Heart right ventricle (tissue), 16 donors: ENCODE measurements at places on chromosomes 6 and 20. TPM values are rescaled to one million over a fixed set of nuclear protein-coding genes. Genes with fewer than 3 reads are reported as not detected.

GRCh38 chr20:48657426-48658197, 170.2 kb downstream of the PREX1 start:
- H3K27me3 ChIP-seq: no peaks in the 10 kb centered on the region
- H3K27ac ChIP-seq: no peak overlapping the region
- no peaks in the 10 kb centered on the region for H3K36me3 ChIP-seq
- DNase-seq: peak; percentile 69

The SOBP gene
- 11.1 TPM for total RNA-seq

The SLC17A1 gene
- total RNA-seq: not detected

The JPH2 gene
- total RNA-seq: 215 TPM

DNA sequence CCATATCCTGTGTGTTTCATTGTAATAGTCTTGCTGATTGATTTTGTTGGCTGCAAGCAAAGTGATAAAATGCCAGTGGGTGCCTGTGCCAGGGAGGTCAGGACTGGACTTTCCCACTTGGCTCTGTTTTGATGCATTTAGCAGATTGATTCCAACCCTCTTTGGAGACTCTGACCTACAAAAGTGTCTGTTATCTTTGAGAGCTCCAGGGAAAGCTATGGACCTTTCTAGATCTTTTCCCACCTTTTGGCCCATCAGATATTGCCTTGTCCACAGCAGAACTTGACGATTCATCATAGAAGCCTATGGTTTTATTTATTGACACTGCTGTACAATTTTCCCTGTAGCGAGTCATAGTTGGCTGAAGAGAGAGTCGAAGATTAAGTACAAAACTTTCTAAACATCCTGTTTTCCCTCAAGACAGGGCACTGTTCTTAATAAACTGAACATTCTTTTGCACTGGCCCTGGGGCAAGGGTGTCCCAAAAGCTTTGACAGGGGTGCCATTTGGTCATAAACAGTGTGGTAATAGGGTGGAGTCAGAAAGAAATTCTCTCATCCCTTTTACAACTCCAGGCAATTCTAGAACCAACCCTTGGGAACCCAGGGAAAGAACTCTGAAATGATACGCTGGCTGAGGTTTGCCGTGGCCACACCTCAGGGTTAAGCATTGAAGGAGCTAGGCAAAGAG, 53.7 kb downstream of the E2F3 start:
- no peak overlapping the region for H3K4me3 ChIP-seq
- no peaks in the 10 kb centered on the region for H3K36me3 ChIP-seq

GRCh38 chr20:44734938-44735337, 10.7 kb upstream of the KCNK15 start:
- DNase-seq: no peak
- H3K4me1 ChIP-seq: peaks cover 32% of the 10 kb centered on the region
- no peak overlapping the region for H3K27ac ChIP-seq

- H3K27ac ChIP-seq: no peak overlapping the region
- H3K27me3 ChIP-seq: no peaks in the 10 kb centered on the region
- no peak for DNase-seq
Measured at GRCh38 chr20:11807054-11808048, 110.3 kb upstream of the BTBD3 start.

The HTR1E gene
- total RNA-seq: not detected

The HDGFL1 gene
- total RNA-seq: not detected

- H3K4me1 ChIP-seq: no peaks in the 10 kb centered on the region
- no peak overlapping the region for H3K4me3 ChIP-seq
- no peaks in the 10 kb centered on the region for H3K36me3 ChIP-seq
- no peak for DNase-seq
- H3K27me3 ChIP-seq: no peaks in the 10 kb centered on the region
- no peak overlapping the region for H3K27ac ChIP-seq
Measured at GRCh38 chr20:20241976-20242375, 125.9 kb upstream of the INSM1 start.

- H3K36me3 ChIP-seq: no peaks in the 10 kb centered on the region
- H3K4me3 ChIP-seq: no peak overlapping the region
- no peaks in the 10 kb centered on the region for H3K27me3 ChIP-seq
- no peak for DNase-seq
- H3K4me1 ChIP-seq: peaks cover 29% of the 10 kb centered on the region
- H3K27ac ChIP-seq: no peak overlapping the region
Measured at GRCh38 chr6:111724505-111724904, 118.8 kb upstream of the TRAF3IP2 start.

- H3K4me3 ChIP-seq: peak overlapping the region; percentile 93
- peaks cover 24% of the 10 kb centered on the region for H3K4me1 ChIP-seq
- no peaks in the 10 kb centered on the region for H3K36me3 ChIP-seq
Measured at GRCh38 chr20:1326031-1326930, 2.7 kb downstream of the SDCBP2 start.

DNA sequence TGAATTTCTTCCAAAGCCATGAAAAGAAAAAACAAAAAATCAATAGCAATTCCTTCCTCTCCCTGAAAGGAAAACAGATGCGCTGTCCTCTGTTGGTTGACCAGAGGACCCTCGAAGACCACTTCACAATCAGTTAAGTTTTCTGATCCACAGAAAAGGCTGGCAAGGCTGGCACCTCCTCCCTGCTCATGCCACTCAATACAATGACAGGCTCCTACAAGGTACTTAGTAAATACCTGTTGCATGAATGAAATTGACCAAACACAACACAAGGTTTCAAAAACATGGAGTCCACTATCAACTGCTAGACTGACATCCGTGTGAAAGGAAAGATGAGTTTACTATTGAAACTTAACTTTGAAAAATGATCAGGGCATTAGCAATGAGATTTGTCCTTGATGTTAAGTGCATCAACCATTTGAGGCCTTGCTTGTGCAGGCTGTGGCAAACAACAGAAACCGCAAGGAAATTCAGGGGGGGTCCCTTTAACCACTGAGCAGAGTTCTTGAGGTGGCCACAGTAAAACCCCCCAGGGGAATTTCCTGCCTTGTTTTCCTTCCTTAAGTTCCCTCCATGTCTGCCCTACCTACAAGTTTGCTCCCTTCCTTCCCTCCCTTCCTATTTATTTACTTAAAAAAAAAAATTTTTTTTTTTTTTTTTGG, 27.9 kb upstream of the RTF2 start:
- no peak overlapping the region for H3K4me3 ChIP-seq
- no peak overlapping the region for H3K27ac ChIP-seq
- H3K4me1 ChIP-seq: peaks cover 4% of the 10 kb centered on the region
- H3K27me3 ChIP-seq: no peaks in the 10 kb centered on the region

DNA sequence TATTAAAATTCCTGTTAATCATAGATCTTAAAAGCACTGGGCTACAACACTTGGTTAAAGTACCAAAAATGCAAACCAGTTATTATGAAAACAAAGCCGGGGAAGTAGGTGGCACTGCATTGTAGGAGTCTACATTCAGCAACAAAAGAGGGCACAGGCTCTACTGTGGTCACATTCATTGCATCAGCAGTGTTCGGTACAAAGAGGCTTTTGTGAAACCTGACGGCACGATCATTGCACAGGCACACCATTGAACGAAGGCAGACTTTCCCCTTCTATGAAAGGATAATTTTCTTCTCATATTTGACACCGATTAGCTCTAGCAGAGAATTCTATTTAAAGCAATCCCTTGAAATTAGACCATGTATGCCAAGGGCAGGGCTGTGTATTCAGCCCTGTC, 44.6 kb upstream of the AGPAT4 start:
- H3K36me3 ChIP-seq: no peaks in the 10 kb centered on the region
- H3K4me3 ChIP-seq: no peak overlapping the region
- no peak overlapping the region for H3K27ac ChIP-seq

The LAMA4 gene
- total RNA-seq: 69.5 TPM

The CD24 gene
- total RNA-seq: 0.17 TPM

The EEF1A2 gene
- total RNA-seq: 1,256 TPM

The PROKR2 gene
- not detected for total RNA-seq

GRCh38 chr6:157233156-157233555, 90.2 kb downstream of the TMEM242 start:
- DNase-seq: no peak
- H3K27ac ChIP-seq: no peak overlapping the region
- no peaks in the 10 kb centered on the region for H3K36me3 ChIP-seq
- H3K27me3 ChIP-seq: peaks cover 5% of the 10 kb centered on the region
- peaks cover 18% of the 10 kb centered on the region for H3K4me1 ChIP-seq
- no peak overlapping the region for H3K4me3 ChIP-seq

The NKAIN4 gene
- not detected for total RNA-seq

- H3K4me3 ChIP-seq: peak overlapping the region; percentile 88
- peak overlapping the region; percentile 98 for H3K27ac ChIP-seq
- DNase-seq: no peak
Measured at GRCh38 chr20:49275216-49275615, 2.6 kb downstream of the ZNFX1 start.

DNA sequence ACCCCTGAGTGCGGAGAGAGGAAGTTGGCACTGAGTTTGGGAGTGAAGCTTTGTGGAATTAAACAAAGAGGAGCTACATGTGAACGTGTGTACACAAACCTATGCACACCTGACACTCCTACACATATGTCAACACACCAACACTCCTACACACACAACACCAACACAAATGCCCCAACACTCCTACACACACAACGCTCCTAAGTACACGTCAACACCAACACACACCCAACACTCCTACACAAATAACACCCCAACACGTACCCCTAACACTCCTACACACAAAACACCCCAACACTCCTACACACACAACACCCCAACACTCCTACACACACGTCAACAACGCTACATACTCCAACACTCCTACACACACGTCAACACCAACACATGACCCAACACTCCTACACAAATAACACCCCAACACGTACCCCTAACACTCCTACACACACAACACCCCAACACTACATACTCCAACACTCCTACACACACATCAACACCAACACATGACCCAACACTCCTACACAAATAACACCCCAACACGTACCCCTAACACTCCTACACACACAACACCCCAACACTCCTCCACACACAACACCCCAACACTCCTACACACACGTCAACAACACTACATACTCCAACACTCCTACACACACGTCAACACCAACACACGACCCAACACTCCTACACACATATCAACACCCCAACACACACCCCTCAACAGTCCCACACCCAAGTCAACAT, 40.1 kb upstream of the ZBP1 start:
- no peak overlapping the region for H3K27ac ChIP-seq
- H3K4me3 ChIP-seq: no peak overlapping the region
- H3K27me3 ChIP-seq: no peaks in the 10 kb centered on the region
- H3K4me1 ChIP-seq: peaks cover 16% of the 10 kb centered on the region
- DNase-seq: no peak
- peaks cover 22% of the 10 kb centered on the region for H3K36me3 ChIP-seq

The YTHDF1 gene
- 18.3 TPM for total RNA-seq

DNA sequence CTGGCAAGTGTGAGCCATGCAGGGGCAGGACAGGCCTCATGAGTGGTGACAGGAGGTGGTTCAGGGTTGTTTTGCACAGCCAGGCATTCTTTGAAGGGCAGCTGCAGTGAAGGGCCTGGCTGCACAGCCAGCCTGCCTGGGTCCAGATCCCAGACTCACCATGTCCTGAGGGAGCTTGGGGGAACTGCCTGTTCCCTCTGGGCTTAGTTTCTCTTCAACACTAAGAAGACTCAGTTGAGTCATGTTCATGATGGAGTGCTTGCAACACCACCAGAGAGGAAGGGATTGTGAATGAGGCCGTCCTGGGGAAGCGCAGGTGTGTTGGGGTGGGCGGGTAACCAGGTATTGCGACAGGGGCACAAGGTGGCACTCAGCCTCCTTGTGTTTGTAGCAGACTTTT, 102.4 kb downstream of the CDH26 start:
- peaks cover 3% of the 10 kb centered on the region for H3K4me1 ChIP-seq
- no peak for DNase-seq
- no peak overlapping the region for H3K27ac ChIP-seq
- H3K27me3 ChIP-seq: peaks cover 5% of the 10 kb centered on the region
- H3K4me3 ChIP-seq: no peak overlapping the region

The NAPB gene
- total RNA-seq: 4.8 TPM

GRCh38 chr6:128504003-128504654, 16.3 kb downstream of the PTPRK start:
- peaks cover 43% of the 10 kb centered on the region for H3K4me1 ChIP-seq
- H3K36me3 ChIP-seq: no peaks in the 10 kb centered on the region

GRCh38 chr6:73017476-73017875, 207.8 kb downstream of the KHDC1L start:
- H3K4me1 ChIP-seq: no peaks in the 10 kb centered on the region
- H3K27ac ChIP-seq: no peak overlapping the region
- no peak overlapping the region for H3K4me3 ChIP-seq
- H3K36me3 ChIP-seq: no peaks in the 10 kb centered on the region

The CPXM1 gene
- 4.5 TPM for total RNA-seq
